ENCODE measurements at places on chromosomes 1 and 21. TPM values are rescaled to one million over a fixed set of nuclear protein-coding genes. Genes with fewer than 3 reads are reported as not detected.

DNA sequence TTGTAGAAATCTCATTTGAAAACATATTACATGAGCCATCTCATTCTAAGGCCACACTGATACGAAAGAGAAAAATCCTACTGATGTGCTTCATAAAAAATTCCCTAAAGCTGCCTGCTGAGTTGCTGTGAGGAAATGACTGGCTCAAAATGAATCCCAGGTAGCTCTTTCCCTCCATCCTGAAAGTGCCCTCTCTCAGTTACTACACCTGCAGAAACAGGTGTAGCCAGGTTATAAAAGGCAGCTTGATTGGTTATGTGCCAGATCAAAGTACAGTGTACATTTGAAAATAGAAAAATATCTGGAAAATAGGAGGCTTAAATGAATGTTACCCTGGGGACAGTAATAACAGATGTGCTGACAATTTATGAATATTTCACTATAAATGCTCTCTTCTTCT, 833.4 kb upstream of the ADGRL4 start:
- DNase-seq = no peak

GRCh38 chr1:44262414-44262813, 49.1 kb downstream of the DMAP1 start:
- DNase-seq = no peak

DNA sequence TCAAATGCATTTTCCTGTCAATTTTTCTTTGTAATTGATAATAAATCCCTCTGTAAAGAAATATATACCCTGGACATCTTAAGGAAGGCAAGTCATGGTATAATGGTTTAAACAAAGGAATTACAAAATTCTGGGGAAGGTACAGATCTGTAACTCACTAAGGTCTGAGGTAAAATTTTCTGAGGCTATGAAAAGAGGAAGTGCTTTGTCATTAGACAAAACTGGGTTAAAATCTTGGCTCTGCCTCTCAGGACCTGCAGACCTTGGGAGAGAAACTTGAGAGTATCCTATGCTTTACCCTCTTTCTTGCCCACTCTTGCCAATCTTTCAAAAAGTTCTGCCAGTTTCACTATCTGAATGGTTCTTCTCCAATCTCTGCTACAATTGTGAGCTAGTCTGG, 26.8 kb upstream of the BEND5 start:
- no peak for DNase-seq

DNA sequence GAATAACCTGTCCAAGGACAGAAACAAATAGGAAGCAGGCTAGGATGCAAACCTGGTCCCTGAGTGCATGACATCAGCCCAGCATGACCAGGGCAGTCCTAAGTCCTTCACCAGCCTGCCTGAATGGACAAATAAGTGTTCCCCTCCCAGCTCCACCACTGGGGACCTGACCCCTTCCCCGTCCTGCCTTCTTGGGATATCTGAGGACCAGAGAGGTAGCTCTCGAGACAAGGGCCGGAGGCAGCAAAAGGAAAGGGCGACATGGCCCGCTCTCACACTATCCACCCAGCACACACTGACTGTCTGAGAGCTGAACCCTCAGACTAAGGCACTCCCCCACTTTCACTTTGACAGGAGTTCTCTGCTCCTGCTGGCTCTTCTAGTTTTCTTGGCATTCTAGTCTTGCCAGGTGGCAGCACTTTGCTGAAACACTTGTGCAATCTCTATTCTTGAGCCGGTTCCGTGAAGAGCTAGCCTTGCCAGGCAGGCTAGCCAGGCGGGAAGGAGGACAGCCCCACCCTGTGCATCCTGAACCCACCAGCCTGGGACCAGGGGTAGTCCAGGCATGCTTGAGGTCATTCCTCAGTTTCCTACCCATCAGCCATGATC, 251.1 kb upstream of the RAB4A start:
- no peak for DNase-seq

The SYPL2 gene
- polyA plus RNA-seq = 13.4 TPM

DNA sequence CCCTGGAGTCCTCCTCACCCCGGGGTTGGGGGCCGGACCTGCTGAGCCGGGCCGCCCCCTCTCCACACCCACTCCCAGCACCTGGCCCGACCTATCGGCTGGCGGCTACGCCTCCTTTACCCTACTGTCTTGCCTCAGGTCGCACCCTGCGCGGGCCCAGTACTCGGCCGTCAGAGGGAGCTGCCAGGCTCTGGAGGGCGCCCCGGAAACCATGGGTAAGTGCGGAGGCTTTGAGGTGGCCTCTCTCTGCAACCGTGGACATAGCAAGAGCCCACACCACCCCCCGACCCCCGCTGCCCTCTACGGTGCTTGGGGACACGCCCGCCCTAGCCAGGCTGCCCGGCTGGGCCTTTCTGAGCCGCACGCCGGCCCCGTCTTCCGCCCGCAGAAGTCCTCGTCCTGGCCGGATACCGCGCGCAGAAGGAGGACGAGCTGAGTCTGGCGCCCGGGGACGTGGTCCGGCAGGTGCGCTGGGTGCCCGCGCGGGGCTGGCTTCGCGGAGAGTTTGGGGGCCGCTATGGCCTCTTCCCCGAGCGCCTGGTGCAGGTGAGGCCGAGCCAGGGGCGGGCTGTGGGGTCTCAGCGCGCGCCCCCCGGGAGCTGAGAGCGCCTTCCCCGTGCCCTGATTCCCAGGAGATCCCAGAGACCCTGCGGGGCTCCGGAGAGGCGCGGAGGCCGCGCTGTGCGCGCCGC, at the start of gene SH3D21:
Gene SH3D21, plus strand, starts transcription at position 159 of the 692 bp plus-strand sequence. Its CDS starts 53 bp downstream, at position 212.
- DNase-seq = no peak

DNA sequence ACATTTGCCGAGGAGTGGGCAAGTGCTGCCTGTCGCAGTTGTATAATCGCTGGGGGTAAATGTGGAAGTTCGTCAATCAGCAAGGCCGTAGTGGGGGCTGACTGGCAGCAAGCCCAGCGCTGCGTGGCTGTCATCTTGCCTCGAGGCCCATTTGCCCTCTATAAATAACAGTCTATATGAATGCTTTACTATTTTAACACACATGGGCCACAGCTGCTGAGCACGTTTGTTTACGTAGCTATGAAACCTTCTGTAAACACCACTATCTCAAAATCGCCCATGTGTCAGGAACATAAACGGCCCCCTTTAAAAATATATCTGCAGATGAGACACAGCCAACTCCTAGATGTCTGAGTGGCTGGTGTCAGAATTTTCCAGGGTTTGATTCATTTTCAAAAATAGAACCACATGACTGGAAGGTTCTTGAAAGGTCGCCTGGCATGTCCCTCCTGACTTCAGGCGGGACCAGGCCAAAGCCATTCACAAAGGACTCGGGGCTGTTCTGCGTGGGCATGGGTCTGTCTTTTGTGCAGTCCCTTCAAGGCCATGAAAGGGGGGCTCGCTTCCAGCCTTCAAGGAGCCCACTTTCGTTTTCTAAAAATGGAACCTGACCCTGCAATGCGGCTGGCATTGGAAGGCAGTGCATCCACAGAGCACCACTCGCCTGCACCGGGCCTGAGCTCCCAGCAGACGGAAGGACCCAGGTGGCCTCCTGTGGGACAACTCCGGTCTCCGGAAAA, 205.5 kb downstream of the KCNJ6 start:
- peak; percentile 67 for DNase-seq

The PRDM16 gene
- 7.3 TPM for polyA plus RNA-seq

DNA sequence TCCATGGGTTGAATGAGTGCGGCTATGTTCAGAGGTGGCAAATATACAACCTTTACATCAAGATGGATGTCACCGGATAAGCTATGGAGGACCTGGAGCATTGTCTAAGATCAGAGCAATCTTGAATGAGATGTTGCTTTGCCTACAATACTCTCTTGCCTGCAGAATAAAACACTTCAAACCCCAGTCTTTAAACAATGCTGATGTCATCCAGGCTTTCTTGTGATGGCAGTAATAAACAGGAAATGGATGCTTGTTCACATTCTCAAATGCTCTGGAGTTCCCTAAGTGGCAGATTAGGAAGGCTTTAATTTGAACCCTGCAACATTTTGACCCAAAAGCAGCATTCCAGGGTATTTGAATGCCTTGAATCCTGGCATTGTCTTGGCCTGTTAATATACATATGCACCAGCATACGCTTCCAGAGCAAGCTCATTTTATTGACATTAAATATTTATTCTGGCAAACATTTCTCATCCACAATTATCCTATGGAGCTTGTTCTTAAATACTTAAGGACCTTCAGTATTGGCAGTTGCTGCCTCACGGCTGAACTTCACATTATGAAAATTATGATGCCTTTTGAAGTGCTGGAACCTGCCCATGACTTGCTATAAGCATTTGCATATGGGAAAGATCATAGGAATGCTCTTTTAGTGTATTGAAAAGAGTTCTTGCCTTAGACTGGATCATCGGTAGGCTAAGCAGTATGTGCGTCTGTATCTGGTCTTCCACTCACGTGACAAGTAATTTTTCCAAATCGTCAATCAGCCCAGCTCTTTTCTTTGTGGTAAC, 422.7 kb downstream of the SIPA1L2 start:
- DNase-seq = no peak

Measured in left kidney (tissue), 8 donors.